ENCODE measurements at places on chromosomes 1 and 21. TPM values are rescaled to one million over a fixed set of nuclear protein-coding genes. Genes with fewer than 3 reads are reported as not detected.

FYB2 gene
- total RNA-seq, result 1.9 TPM

UBXN10 gene
- 18.2 TPM for total RNA-seq

MTMR11 gene
- total RNA-seq, result 39.8 TPM

QSOX1 gene
- total RNA-seq, result 691 TPM

DHRS3 gene
- 30.2 TPM for total RNA-seq

DNA sequence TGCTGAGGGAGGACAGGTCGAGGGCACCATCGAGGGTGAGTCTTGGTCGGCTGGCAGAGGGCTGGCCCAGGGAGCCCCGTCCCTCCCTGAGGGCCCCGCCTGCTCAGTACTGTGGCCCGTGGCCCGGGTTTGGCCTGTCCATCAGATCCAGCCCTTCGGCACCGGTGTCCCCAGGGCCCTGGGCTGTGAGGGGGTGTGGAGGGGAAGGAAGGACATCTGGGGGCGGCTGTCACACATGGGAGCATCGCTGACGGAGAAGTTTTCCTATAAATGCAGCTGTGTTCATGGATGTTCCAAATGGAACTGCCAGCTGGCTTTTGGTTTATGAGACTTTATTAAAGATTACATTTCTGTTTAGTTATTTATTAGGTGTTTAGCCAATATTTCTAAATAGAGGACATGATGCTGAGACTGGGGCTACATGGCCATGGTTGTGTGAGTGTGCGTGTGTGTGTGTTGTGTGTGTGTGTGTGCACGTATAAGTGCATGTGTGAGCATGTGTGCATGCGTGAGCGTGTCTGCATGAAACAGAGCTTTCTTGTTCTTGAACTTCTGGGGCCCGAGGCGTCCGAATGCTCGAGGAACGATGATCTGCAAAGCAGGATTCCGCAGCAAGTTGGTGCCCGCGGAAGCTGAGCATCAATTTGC is 54.3 kb downstream of the SLX9 start:
- no peak overlapping the region for H3K4me3 ChIP-seq
- no peaks in the 10 kb centered on the region for H3K36me3 ChIP-seq
- H3K4me1 ChIP-seq, result no peaks in the 10 kb centered on the region
- DNase-seq, result no peak
- H3K27me3 ChIP-seq, result no peaks in the 10 kb centered on the region

DNA sequence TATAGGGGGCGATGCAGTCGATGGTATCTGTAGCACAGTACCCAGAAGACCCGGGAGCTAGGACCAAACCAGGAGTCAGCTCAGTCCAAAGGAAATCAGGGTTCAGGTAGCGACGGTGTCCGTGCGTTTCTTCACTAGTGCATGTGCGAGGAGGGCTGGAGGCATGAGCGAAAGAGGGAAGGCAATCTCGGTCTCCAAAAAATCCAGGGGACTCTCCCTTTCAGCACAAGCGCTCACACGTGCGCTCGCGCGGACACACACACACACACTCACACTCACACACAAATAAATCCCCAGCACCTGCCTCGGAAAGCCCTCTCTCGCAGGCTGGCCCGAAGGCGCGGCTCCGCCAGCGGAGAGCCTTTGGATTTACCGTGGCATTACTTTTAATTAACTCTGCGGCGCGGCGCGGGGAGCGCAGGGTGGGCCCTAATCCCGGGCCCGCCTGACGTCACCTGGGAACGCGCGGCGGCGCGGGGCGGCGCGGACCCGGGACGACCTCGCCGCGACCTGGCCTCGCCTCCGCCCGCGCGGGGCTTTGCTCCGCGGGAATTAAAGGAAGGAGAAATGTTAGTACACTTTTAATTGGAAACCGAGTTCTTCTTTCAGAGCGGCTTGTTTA is 121.2 kb downstream of the LMX1A start:
- no peaks in the 10 kb centered on the region for H3K4me1 ChIP-seq
- peak overlapping the region; percentile 57 for H3K4me3 ChIP-seq
- H3K27ac ChIP-seq, result no peak overlapping the region

GRCh38 chr1:199394856-199395255 is 632.7 kb upstream of the NR5A2 start:
- H3K27me3 ChIP-seq, result no peaks in the 10 kb centered on the region
- no peak overlapping the region for H3K4me3 ChIP-seq
- DNase-seq, result no peak

DNA sequence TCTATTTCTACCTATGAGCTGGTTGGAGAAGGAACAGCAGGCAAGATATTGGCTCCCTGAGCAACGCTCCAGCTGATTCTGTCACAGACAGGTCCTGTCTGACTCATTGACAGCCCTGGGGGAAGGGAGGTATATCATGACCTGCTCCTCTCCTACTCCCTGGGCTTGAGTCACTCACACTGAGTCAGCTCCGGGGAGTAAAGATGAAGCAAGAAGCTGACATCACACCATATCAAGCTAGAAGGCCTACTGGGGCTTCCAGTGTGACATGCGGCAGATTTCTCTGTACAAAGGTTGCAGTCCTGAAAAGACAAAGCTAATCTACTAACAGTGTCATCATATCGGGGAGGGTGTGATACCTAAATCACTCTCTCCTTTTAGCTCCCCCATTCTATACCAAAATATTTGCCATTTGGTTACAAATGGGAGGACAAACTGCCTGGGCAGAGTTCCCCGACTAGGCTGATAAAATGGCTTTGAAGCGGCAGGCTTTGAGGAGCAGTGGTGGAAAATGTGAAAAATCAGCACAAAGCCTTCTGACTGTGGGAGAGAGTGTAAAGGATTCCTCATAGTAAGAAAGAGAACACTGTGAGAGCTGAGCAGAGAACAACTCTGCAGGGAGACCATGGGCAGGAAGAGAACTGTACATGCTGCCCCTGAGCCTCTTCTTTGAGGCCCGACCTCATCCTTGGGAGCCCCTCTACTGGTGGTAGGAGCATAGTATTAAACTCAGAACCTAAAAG is 15.5 kb downstream of the PI4KB start:
- DNase-seq, result peak; percentile 40
- H3K36me3 ChIP-seq, result no peaks in the 10 kb centered on the region
- peaks cover 45% of the 10 kb centered on the region for H3K4me1 ChIP-seq
- H3K27me3 ChIP-seq, result no peaks in the 10 kb centered on the region
- H3K4me3 ChIP-seq, result no peak overlapping the region
- H3K27ac ChIP-seq, result peak overlapping the region; percentile 28

- H3K36me3 ChIP-seq, result no peaks in the 10 kb centered on the region
- H3K4me1 ChIP-seq, result no peaks in the 10 kb centered on the region
- no peak overlapping the region for H3K4me3 ChIP-seq
- no peaks in the 10 kb centered on the region for H3K27me3 ChIP-seq
- no peak for DNase-seq
These were observed 309.5 kb downstream of the PCP4 start for GRCh38 chr21:40176724-40177123.

DNA sequence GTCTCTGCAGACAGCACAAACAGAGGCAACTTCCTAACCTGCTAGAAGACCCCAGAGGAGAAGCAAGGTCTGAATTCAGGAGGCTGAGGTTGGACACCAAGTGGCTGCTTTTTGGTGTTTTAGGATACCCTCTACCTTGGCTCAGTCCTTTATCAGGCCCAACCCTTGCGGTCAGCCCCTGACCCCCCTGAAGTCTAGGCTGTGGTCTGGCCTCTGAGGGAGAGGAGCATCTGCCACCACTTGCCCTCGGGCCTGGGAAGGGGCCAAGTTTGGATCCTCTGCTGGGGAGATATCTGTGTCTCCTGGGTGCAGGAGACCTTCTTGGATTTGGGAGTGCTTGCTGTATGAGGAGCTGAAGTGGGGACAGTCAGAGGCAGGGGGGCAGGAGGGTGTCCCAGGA is 21.0 kb downstream of the EDN2 start:
- H3K36me3 ChIP-seq, result no peaks in the 10 kb centered on the region
- H3K4me1 ChIP-seq, result no peaks in the 10 kb centered on the region
- no peaks in the 10 kb centered on the region for H3K27me3 ChIP-seq

DNA sequence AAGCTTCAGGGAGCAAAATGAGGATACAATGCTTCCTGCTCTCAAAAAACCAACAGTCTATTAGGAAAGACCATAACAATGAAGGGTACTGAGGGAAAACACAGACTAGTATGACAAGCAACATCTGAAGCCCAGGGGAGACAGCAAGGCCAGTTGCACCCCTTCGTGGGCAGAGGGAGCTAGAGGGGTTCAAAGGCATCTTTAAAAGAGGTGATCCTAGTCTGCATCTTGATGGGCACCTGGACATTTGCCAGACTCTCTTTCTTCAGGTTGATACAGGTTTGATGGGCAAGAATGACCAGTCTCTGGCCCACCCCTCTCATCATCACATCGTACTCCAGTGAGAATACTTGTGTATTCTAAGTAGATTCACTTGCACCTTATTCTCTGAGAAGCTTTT is 177.7 kb downstream of the VAV3 start:
- H3K4me3 ChIP-seq, result no peak overlapping the region
- no peaks in the 10 kb centered on the region for H3K36me3 ChIP-seq
- H3K27me3 ChIP-seq, result no peaks in the 10 kb centered on the region
- no peaks in the 10 kb centered on the region for H3K4me1 ChIP-seq
- no peak for DNase-seq

DNA sequence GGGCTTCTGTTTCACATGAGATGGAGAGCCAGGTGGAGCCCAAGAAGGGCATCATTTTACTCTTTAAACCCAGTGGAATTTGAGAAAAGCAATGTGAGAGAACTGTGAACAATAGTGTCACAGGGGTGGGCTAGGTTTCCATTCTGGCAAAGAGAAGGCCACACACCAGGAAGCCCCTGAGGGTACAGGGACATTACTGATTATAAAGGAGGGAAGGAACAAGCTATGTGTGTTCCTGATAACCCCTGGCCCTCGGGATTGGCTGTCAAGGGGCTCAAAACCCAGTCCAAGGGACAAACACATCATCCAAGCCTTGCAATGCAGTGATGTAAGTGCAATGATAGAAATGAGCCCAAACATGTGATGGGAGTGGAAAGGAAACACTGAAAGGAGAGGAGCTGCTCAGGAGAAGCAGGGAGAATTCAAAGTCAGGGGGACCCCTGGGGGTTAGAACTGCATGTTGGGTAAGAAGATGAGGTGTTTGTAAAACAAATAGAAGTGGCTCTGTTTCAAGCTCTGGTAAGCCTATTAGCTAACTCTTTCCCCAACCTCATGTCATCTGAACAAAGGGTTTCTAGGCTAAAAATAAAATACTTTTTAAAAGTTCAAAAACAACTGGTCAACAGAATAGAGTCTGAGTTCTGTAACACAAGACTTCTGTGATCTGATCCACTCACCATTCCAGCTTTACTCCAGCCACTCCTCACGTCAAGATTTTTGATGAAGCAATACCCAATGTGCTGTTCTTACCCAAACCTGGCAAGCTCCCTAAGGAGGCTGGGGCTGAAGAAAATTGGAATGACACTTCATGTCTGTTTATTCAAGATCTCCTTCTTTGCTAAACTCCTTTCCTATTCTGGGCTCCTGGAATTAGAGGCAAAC is 51.1 kb upstream of the IL12RB2 start:
- H3K4me1 ChIP-seq, result no peaks in the 10 kb centered on the region
- no peak for DNase-seq
- no peak overlapping the region for H3K27ac ChIP-seq
- H3K36me3 ChIP-seq, result no peaks in the 10 kb centered on the region

DNA sequence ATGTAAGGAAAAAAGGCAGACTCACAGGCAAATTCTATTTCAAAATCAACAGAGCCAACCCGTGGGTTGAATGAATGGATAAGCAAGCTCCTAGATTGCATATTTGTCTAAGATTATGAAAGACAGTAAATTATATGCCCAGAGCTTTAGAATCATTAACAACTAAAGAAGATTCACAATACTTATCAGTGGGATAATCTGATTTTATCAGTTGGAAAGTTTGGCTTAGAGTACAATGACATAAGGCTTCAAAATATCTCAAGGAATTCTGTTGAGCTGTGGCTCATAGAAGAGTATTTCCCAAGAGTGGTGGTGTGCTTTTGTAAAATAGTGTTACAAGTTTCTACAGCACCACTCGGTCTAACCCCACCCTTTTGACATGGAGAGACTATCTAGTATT is 85.5 kb downstream of the ADAMTS1 start:
- no peaks in the 10 kb centered on the region for H3K4me1 ChIP-seq
- no peak overlapping the region for H3K27ac ChIP-seq
- DNase-seq, result no peak
- H3K27me3 ChIP-seq, result no peaks in the 10 kb centered on the region

DNA sequence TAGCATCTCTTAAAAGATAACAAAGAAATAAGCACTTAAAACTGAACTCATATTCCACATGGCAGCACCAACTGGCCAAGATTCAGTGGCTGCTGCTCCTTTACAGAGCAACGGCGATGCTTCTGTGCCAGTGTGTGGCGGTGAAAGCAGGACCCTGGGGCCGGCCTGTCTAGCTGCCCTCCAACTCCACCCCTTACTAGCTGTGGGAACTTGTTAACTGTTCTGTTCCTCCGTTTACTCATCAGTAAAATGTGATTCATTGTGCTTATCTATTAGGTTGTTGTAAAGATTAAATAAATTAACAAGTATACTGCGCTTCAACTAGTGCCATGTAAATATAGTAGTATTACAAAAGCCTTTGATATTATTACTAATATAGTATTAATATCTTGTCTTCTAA is 133.2 kb downstream of the GDAP2 start:
- DNase-seq, result no peak
- no peaks in the 10 kb centered on the region for H3K36me3 ChIP-seq
- H3K4me1 ChIP-seq, result no peaks in the 10 kb centered on the region
- H3K27ac ChIP-seq, result no peak overlapping the region

DNA sequence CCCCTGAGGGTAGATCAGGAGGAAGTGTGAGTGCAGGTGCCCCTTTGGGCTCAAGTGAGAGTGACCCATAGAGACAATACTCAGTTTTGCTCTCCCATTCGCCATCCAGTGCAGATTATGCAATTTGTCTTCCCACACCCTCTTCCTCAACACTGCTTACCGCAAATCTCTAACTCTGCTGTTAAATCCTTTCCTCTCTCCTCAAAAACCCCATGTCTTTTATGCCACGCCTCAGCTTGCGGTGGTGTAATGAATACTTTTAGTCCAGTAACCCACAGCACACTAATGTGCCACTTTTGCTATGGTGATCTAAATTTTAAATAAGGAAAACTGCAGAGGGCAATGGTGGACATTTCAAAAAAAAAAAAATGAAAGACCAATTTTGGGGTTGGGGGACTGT is 57.7 kb downstream of the PRRX1 start:
- DNase-seq, result no peak
- H3K4me3 ChIP-seq, result no peak overlapping the region
- H3K36me3 ChIP-seq, result no peaks in the 10 kb centered on the region
- H3K4me1 ChIP-seq, result no peaks in the 10 kb centered on the region

- no peak for DNase-seq
- H3K4me1 ChIP-seq, result no peaks in the 10 kb centered on the region
- no peaks in the 10 kb centered on the region for H3K36me3 ChIP-seq
- H3K27ac ChIP-seq, result no peak overlapping the region
These were observed 29.6 kb downstream of the DUSP10 start for GRCh38 chr1:221712198-221712684.

All from testis (tissue), 5 donors.